Skeletal muscle cell (primary cell): ENCODE measurements at places on chromosomes 11 and 22.

- DNase-seq, result peak; percentile 79
These were observed 39.9 kb downstream of the SERGEF start for GRCh38 chr11:17972987-17973386.

DNA sequence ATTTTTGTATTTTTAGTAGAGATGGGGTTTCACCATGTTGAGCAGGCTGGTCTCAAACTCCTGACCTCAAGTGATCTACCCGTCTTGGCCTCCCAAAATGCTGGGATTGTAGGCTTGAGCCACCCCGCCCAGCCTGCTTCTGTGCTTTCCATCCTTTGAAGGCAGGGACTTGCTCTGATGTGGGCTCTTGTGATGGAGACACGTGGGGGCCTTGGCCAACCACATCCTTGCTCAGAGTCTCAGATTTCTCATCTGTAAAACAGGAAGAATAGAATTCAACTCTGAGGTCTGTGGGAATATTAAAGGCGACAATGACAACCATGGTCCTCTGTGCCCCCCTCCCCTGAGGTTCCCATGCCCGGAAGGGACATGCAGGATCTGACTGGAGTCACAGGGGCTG lies 3.8 kb upstream of the GGA1 start:
- DNase-seq, result no peak

GRCh38 chr11:128684549-128685401 lies 9.1 kb upstream of the FLI1 start:
- no peak for DNase-seq

- no peak for DNase-seq
These were observed 6.5 kb upstream of the B4GALNT4 start for GRCh38 chr11:362642-363442.

DNA sequence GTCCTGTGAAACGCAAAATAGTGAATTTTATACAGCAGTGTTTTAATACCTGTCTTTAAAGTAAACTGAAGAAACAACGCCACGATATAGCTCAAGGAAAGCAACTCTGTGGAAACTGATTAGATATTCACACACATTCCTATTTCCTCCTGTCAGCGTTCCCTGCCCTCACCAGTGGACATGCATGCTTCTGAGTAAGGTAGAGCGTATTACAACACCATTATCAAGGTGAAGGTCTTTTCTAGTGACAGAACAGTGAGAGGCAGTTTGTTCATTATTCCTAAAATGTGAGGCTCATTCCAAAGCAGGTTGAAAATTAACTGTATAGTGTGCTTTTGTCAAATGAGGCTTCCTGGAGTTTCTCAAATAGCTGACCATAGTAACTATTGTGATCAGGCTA lies 153.1 kb downstream of the DDX10 start:
- DNase-seq, result no peak

DNA sequence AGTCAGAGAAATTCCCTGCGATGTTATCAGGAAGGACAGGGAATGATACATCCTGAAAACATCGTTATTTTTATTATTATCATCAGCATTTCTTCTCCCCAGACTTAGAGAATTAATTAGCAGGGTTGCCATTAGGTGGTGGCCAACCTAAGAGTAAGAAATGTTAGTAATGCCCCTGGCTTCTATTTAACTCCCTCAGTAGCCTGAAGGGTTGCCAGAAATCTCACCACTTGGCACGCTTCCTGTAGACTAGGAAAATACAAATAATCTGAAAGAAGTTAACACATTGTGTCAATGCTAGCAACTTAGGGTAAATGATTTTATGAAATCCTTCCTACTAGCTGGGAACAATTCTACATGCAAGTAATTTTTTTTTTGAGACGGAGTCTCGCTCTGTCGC lies 45.5 kb downstream of the ENDOD1 start:
- no peak for DNase-seq

DNA sequence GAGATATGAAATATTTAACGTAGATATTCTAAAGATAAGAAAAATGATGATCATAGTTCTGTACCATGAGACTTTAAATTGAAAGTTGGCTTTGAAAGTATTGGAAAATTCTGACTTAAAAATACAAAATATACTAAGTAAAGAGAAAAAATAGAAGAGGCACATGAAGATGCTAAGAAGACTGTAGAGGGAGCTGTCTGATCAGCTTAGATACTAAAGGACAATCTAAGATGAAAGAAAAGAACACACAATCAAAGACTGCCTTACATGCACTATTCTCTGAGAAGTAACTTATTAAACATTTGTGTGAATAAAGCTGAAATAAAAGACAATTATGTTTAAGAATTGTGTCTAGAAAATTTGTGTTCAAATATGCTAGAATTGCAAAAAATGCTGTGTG lies 55.1 kb downstream of the RBMXL2 start:
- DNase-seq, result no peak

GRCh38 chr11:8098879-8099278 lies 17.9 kb downstream of the TUB start:
- DNase-seq, result no peak

DNA sequence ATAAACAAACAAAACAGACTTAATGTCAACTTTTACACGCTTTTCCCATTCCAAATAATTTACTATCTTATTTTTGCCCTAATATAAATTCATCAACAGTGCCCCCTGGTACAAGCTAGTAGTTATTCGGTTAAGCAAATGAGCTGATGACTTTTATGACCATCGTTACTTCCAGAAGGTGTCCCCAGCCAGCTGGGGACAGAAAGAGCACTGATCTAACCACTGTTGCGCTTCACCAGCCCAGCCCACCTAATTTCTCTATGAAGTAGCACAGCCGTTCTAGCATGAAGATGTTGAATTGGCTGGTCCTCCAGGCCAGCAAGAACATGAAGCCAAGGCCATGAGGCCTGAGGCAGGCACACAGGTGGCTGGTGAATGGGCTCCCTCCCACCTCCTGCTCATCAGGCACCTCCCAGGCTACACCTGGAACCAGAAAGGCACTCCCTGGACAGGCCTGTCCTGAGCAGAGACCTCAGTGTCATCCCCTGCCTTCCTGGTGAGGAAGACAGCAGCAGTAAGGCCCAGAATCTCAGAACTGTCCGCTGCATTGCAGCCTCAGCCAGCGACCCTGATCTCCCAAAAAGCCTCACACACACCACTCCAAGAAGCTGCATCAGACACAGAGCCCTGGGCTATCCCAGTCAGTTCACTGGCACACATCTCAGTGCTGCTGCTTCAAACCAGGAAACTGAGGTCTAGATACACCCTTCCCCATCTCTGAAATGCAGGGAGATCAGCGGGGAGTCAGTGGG lies 12.9 kb downstream of the GNB1L start:
- no peak for DNase-seq

DNA sequence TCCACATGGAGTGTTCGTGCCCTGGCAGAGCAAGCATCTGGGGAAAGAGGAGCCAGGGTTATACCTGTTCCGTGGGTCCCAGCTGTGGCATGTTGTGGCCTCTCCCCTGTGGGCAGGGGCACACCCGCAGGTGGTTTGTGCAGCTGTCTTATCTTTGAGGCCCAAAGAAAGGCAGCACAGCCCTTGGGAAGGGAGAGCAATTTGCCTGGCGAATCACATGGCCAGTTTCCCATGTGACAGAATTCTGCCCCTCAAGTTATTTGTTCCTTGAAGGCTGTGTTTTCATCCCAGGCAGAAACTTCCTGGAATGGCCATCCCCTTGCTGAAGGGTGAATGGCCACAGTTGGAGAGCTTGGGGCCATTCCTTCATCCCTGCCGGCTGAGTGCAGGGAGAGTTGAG lies 16.4 kb upstream of the COX8A start:
- no peak for DNase-seq

- DNase-seq, result no peak
These were observed 27.7 kb downstream of the SLC36A4 start for GRCh38 chr11:93169950-93170561.

DNA sequence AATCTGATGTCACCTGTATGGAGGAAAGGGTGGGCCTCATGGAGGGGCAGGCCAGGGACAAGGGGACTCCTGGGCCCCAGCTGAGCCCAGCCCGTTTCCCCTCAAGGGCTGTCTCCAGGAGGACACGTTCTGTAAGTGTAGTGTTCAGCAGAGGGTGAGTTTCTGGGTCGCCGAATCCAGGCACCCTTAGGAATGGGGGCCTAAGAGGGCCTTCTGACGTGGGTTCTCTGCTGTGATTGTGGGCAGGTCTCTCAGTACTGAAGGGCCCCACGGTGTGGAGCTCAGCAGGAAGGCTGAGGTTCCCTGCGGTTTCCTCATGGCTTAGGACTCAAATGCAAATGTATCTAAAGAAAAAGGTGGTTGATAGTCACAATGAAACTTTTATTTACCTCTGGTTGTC lies 6.5 kb downstream of the PTDSS2 start:
- no peak for DNase-seq

- DNase-seq, result no peak
These were observed 518.0 kb downstream of the DLG2 start for GRCh38 chr11:85109141-85109540.

- no peak for DNase-seq
These were observed 1110.5 kb downstream of the TBC1D22A start for GRCh38 chr22:47872761-47873535.

DNA sequence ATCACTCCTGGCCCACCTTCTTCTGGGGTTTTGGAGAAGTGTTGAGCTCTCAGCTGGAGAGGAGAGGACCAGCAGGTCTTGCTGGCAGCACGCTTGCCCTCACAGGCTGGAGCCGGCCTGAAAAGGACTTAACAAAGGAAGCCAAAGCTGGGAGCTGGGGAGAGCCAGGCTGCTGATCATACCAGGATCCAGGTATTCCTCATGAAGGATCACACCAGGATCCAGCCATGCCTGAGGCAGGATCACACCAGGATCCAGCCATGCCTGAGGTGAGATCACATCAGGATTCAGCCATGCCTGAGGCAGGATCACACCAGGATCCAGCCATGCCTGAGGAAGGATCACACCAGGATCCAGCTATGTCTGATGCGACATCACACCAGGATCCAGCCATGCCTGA lies 17.0 kb downstream of the MRGPRD start:
- DNase-seq, result no peak

GRCh38 chr11:57094181-57094935 lies 87.4 kb upstream of the LRRC55 start:
- no peak for DNase-seq

GRCh38 chr22:22093743-22094142 lies 111.2 kb upstream of the TOP3B start:
- no peak for DNase-seq

GRCh38 chr11:77127920-77128691 lies at the start of gene MYO7A:
Gene MYO7A (plus strand): TSS chr11:77128246. CDS start chr11:77130635, 2,389 bp downstream.
- DNase-seq, result no peak

DNA sequence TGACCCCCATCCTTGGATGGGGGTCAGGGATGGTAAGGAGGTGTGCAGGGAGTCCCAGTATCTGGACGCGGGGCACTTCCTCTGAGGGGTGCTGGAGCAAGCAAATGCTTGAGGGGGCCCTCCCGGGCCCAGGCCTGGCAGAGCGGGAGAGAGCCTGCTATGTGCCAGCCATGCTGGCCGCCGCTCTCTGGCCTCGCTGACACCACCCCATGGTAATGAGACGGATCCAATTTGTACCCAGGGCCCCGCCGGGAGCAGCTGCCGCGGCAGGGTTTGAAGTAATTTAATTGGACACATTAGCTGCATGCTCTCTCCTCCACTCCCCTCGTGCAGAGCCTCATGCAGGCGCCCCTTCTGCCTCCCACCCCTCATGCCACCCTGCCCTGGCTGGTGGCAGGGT lies 6.3 kb downstream of the SYT7 start:
- DNase-seq, result no peak

DNA sequence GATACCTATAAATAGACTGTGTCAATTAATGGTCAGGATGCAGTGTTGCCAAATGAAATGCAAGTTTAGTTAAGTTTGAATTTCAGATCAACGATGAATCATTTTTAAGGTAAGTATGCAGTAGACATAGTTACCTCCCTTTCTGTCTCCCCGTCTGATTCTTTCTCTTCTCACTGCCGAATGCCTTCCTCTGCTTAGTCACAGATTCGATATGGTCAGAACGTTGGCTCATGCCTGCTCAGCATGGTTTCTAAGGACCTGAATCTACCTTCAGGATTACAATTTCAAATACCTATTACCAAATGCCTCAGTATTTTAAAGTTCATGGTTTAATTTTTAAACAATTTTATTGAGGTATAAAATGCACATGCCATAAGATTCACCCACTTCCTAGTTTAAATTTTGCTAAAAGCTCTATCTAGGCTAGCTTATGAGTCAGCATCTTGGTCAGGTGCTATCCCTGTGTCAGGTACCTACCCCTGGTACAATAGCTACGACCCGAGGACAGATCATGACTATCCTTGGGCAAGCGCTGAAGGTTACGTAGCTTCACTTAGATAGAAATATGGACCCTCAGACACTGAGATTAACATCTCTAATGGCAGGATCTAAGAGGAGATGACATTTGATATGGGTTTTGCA lies 78.2 kb upstream of the SPON1 start:
- DNase-seq, result no peak

DNA sequence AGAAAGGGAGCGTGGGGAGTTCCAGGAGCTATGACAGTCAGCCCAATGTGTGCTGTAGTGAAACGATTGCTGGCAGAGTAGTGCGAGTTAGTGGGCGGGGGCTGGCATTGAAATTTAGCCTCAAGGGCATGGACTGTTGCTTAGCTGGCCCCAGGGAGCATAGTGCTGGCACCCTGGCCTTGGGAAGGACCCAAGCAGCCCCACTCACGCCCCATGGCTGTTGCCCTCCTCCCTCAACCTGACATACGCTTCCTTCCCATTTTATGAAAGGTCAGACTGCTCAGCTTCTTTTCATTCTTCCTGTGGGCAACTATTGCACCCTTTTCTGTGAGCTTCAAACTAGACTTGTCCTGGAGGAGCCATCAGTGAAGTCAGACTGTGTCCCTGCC lies 52.0 kb upstream of the SUSD2 start:
- DNase-seq, result no peak

GRCh38 chr11:8581300-8581699 lies 12.7 kb downstream of the STK33 start:
- DNase-seq, result no peak

GRCh38 chr11:122655527-122656072 lies at the start of gene UBASH3B:
Gene UBASH3B (plus strand): TSS chr11:122655722. CDS start chr11:122656050, 328 bp downstream.
- DNase-seq, result no peak

DNA sequence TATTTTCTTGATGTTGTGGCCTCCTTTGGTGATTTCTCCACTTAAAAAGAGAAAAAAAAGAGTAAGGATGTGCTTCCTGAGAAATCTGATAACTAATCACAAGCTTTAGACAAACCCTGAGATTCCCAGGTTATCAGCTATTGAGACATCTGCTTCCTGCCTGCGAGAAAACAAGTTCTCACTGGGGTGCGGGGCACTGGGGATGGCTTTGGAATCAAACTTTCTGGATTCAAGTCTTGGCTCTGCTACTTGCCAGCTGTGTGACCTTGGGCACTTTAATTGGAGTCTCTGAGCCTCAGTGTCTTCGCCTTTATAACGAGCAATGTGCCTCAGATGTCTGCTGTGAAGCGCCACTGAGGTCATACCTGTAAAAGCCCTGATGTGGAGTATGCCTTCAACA lies 152.5 kb upstream of the NAV2 start:
- no peak for DNase-seq
